D341Med (cell line): ENCODE measurements at places on chromosomes 7 and 10.

- no peak for DNase-seq
Observed at GRCh38 chr7:100689230-100690135, 4.6 kb downstream of the GIGYF1 start.

GRCh38 chr10:112434988-112435619 is 11.6 kb downstream of the ZDHHC6 start:
- no peak for DNase-seq

GRCh38 chr10:127887541-127888415 is 5.0 kb downstream of the CLRN3 start:
- no peak for DNase-seq

DNA sequence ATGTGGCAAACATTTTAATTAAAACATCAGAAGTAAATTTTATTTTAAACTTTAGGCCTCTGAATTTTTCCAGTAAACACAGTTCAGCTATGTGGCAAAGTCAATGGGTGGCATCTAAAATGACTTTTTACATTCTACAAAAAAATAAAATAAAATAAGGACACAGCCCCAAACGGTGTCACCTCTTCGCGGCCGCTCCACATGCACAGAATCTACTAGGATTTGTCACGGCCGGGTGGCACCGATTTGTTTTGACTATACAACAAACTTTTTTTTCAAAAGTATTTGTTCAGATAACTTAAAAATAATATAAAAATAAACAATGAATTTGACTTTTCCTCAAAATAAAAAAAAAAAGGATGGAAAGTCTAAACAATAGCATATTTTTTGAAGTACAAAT is 127.8 kb downstream of the EBF3 start:
- no peak for DNase-seq

- DNase-seq: no peak
Observed at GRCh38 chr7:150313367-150313809, 9.8 kb upstream of the LRRC61 start.

- DNase-seq: no peak
Observed at GRCh38 chr7:124059375-124059774, 26.5 kb upstream of the TMEM229A start.

- DNase-seq: no peak
Observed at GRCh38 chr7:117973975-117974374, 100.7 kb upstream of the CTTNBP2 start.

DNA sequence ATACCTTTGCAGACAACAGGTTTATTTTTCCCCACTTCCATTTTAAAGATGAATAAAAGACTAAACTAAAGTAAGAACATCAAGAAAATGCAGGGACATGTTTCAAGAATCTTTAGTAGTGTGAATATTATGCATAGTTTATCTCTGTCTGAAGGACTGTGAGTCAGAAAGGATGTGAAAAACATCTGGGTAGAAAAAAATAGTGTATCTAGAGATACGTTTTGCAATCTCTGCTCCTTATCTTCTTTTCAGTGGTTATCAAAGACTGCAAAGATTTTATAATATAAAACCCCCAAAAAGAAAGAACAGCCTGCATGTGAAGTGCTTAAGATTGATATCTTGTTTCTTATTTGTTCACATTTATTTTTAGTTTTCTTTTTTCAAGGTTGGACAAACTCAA is 101.9 kb upstream of the ARHGAP21 start:
- DNase-seq: no peak

DNA sequence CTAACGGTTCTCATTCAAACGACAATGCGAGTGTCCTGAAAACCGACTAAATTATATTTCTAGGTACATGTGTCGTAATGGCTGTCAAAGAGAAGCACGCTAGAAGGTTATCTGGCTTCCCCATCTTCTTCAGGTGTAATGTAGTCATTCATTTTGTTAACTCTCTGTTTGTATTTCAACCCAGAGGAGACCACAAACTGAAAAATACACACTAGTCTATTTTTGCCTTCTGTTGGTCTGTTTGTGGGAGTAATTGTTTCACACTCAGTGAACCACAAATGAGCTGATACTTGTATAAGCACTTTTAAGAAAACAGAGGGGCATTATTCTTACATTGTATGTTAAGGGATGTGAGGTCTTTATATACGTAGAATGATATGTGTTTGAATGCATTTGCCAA is 305.9 kb downstream of the GATA3 start:
- DNase-seq: no peak

DNA sequence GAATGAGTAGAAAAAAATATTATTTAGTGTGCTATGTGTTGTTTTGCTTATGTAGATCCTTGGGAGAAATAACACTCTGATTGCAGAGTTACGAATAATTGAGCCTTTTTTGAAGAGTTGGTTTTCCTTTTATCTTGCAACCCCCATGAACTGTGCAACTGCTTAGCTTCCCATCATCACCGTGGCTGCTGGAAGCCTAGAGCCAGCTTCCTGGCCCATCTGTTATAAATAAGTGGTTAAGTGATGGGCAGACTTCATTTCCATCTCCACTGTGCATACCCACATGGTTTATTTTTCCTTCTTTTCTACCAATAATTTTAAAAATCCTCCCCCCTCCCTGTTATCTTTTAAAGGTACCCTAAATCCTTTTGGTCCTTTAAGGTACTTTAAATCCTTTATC is 554.9 kb upstream of the GALNT17 start:
- no peak for DNase-seq

GRCh38 chr7:149824301-149824741 is 13.9 kb upstream of the ZNF862 start:
- no peak for DNase-seq

DNA sequence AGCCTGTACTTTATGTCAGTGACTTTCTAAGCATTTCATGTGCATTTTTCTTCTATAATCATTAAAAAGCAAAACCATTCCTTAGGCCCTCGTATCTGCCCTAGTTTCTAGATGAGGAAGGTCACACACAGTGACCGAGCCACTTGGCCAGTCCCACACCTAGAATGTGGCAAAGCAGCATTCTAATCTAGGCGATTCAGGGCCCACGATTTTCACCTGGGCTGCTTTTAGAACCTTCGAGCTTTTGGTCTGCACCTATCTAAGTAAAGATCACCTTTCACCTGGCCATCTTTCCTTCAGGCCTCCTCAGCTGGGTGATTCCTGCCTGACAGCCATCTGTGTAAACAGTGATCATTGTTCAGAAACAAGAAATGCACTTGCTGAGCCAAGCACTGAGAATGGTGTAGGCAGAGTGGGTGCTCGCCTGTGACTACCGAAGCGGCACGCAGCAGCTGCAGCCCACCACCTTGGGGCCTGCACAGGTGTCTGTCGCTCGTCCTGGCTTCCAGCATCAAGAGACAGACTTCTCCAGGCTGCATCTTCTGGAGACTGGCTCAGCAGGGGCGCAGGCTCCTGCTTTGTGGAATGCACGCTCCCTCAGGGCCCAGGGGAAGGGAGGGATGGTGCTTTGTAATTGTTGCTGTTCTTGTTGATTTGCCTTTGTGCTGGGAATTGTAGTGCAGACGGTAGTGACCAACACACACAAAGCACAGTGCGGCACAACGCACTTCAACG is 149.0 kb upstream of the INSYN2A start:
- DNase-seq: no peak

GRCh38 chr7:26861050-26861449 is 3.3 kb downstream of the SKAP2 start:
- DNase-seq: no peak

DNA sequence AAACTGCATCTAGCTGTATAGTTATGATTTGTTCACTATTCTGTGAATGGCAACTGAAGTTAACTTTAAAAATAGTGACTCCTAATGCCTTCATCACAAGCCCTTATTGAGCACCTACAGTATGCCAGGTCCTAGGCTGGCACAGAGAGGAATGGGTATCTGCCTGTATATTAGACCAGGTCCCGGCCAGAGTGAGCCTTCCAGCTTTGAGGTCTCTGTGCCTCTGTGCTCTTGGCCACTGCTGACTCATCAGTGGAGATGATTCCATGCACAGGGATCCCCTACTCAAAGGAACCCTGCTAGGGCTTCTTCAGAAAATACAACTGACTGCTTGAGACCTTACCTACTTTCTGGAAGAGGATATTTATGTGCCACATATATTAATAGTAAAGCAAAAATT is 118.4 kb downstream of the GFRA1 start:
- DNase-seq: no peak

GRCh38 chr10:30420266-30420665 is 13.7 kb upstream of the MAP3K8 start:
- no peak for DNase-seq

DNA sequence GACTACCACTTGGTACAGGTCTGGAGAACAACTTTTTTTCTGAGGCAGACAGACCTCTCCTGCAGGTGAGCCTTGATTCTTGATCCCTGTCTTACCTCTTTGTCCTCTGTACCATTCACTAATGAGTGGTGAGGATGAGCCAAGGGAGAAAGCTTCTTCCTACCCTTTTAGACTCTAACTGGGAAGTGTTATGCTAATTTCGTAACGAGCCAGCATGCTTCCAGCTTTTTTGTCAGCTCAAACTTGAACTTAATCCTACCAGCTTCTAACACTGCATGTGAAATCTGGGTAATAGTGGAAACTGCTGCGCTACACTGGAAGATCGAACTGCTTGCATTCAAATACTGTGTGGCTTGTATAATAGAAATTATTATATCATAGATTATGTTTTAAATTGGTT is 87.0 kb downstream of the NEUROD6 start:
- DNase-seq: no peak

- no peak for DNase-seq
Observed at GRCh38 chr7:36986511-36986933, 262.2 kb upstream of the AOAH start.

GRCh38 chr10:121282797-121283515 is 315.3 kb downstream of the FGFR2 start:
- DNase-seq: no peak

GRCh38 chr7:66167773-66168387 is 37.3 kb upstream of the TPST1 start:
- no peak for DNase-seq

- DNase-seq: no peak
Observed at GRCh38 chr10:79484476-79484875, 27.9 kb upstream of the EIF5AL1 start.

DNA sequence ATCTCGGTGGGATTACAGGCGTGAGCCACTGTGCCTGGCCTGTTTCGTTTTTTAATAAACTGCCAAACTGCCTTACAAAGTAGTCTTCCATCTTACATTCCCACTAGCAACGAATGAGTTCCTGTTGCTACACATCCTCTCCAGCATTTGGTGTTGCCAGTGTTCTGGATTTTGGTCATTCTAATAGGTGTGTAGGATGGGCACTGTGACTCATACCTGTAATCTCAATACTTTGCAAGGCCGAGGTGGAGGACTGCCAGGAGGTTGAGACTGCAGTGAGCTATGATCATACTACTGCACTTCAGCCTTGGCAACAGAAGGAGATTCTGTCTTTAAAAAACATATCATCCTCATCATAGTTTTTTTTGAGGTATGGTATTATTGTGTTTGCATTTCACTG is 21.4 kb upstream of the RSBN1L start:
- no peak for DNase-seq

DNA sequence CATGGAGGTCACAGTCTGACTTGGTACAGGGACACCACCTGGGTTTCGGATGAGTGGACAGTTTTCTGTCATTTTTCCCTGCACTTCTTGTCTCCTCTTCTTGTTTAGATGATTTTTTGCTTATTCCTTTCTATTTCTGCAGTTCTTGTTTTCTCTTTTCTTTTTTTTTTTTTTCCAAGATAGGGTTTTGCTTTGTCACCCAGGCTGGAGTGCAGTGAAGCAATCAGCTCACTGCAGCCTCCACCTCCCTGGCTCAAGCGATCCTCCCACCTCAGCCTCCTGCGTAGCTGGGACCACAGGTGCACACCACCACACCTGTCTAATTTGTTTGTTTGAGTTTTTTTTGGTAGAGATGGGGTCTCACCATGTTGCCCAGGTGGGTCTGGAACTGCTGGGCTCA is 49.7 kb upstream of the RASGEF1A start:
- no peak for DNase-seq

DNA sequence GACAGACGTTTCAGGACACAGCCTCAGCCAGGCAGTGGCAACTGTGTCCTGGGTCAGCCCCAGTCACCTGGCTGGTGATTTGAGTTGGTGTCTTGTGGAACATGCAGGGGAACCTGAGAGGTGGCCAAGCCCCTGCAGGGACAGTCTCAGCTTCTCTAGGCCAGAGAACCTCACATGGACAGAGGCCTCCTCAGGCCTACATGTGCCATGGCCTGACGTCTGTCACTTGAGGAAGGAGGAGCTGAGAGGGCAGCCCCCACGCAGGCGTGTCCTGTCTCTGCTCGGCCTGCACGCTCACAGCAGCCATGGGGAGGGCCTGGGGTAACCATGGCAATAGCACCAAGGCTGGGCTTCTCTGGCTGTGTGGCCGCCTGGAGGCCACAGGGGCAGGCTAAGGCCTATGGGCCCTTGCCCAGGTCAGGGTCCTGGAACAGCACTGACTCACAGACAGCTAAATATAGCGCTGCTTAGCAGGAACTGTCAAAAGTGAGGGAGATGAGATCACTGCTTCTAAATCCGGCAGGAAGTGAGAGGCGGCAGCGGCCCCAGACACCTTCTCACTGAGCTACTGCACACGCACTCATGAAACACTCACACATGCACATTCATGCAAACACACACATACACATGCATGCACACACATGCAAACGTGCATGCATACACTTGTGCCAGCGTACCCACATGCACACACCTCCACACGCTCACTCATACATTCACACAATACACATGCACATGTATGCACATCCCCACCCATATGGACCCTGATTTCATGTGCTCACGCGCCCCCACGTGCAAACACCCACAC is 57.0 kb downstream of the YKT6 start:
- no peak for DNase-seq

DNA sequence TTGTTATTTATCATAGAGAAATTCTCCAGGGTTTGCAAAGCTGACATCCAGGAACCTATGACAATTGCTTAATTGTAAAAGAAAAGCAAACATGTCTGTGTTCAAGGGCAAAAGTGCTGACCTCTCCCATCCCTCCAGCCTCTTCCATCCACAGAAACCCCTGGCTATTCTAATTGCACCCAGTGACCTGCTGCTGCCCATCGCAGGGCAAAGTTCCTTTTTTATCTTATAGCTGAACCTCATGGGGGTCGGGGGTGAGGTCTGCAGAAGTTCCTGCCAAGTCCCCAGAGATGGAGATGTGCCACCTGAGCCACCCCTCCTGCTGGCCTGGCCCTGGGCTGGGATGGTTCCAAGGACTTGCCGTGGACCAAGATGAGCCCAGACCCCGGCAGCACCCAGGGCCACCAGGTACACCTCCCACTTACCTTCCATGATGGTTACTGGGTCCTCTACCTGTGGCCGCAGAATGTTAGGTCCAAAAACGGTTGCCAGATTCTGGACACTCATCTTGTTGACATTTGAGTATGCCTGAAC is 146.5 kb downstream of the MAPK8 start:
- DNase-seq: no peak

DNA sequence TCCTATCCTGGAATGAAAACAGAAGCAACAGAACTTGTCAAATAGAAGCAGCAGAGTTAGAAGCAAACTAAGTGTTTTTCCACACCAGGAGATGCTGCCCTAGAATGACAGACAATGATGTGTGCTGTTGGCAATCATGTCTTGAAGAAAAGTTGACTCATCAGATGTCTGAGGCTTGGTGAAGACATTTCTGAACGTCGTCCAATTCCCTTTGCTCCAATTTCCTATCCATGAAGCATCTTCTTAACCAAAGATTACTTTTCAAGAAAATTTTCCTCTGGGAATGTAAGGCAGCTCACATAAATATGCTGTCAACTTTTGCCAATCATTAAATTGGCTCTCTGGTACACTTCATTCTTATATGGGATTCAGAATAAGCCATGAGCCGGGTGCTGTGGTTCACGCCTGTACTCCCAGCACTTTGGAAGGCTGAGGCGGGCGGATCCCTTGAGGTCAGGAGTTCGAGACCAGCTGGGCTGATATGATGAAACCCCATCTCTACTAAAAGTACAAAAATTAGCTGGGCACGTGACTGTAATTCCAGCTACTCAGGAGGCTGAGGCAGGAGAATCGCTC is 34.6 kb downstream of the MALSU1 start:
- no peak for DNase-seq
